ENCODE measurements at places on chromosomes 2 and 18.

DNA sequence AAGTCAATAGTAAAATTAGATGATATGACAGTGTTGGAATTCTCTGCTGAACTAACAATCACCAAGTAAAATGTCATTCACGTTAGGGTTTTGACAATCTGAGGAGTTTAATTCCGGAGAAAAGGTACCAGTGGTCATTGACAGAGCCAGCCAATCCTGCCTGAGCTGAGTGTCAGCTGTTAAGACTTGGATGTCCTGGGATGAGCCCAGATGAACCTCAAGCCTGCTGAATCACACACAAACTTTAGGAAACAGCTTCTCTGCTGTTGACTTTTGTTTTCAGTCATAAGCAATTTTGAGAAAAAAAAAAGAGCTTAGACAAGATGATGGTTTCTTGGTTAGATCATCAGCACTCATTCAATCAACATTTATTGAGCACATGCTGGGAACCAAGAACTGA, 600.0 kb upstream of the SLC39A10 start:
- DNase-seq, result no peak

DNA sequence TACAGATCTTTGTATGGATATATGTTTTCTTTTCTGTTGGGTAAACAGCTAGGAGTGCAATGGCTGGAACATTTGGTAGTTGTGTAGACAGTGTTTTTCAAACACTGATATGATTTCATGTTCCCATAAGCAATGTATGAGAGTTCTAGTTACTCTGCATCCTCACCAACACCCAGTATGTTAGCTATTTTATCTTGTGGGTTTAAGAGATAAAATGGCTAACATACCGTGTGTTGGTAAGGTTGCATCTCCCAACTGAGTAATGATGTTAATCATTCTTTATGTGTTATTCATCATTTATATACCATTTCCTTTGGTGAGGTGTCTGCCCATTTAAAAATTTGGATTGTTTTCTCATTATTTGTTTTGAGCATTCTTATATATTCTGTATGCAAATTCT, 65.7 kb downstream of the LYPD6B start:
- no peak for DNase-seq

- no peak for DNase-seq
Measured at GRCh38 chr18:60826346-60826745, 453.8 kb upstream of the MC4R start.

GRCh38 chr2:7379799-7380198, 462.6 kb downstream of the RNF144A start:
- no peak for DNase-seq

- peak; percentile 23 for DNase-seq
Measured at GRCh38 chr18:61606068-61606660, 272.9 kb downstream of the CDH20 start.

DNA sequence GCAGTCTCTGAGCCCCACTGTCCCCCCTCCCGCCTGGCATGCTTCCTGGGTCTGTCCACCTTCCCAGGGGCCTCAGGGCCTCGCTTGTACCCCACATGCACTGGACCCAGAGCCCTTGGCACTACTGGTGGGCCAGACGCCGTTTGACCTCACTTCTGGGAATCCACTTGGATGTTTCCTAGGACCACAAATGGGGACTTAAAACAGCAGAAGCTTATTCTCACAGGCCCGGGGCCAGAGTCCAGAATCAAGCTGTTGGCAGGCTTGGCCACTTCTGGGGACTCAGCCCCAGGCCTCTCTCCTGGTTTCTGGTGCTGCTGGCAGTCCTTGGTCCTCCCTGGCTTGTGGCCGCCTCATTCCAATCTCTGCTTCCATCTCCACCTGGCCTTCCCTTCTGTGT, 19.6 kb downstream of the ANO7 start:
- no peak for DNase-seq

- no peak for DNase-seq
Measured at GRCh38 chr2:3214806-3215404, 162.7 kb downstream of the EIPR1 start.

- DNase-seq, result peak; percentile 20
Measured at GRCh38 chr18:27627927-27628326, 442.8 kb upstream of the CHST9 start.

- DNase-seq, result no peak
Measured at GRCh38 chr2:238820916-238821315, 27.0 kb upstream of the TWIST2 start.

DNA sequence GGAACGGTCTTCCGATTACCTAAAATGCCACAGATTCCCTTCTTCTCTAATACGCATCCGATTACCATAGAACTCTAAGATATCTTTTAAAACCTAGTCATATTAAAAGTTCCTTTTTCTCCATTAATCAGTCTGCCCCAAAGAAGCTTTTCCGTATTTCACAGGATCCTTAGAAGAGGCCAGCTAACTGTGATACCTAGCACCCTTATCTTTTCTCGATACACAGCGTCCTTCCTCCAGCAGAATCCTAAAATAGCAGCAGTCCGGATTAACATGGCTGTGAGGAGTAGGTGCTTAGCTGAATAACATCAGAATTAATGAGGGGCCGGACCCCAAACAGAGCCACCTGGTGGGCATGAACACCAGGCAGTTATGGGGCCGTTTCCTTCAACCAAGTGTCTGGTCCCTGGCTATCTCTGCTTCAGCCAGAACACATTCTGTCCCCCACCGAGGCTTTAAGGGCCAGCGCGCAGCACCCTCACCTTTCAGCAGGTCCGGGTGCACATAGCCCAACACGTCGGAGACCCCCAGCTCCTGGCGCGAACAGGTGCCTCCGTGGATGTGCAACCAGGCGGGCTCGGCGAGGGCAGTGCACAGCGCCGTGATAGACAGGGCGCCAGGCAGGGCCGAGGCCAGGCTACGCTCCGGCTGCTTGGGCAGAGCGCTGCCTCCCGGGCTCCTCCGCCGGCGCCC, 995 bp downstream of the TMEM127 start:
- DNase-seq, result peak; percentile 64

GRCh38 chr2:173240083-173240482, 114.6 kb upstream of the CDCA7 start:
- DNase-seq, result no peak

All from glutamatergic neuron (in vitro differentiated cells).